ENCODE measurements at places on chromosomes 12 and 14.
A peak's percentile ranks its signal among the peaks of the same experiment; 100 is the strongest.

DNA sequence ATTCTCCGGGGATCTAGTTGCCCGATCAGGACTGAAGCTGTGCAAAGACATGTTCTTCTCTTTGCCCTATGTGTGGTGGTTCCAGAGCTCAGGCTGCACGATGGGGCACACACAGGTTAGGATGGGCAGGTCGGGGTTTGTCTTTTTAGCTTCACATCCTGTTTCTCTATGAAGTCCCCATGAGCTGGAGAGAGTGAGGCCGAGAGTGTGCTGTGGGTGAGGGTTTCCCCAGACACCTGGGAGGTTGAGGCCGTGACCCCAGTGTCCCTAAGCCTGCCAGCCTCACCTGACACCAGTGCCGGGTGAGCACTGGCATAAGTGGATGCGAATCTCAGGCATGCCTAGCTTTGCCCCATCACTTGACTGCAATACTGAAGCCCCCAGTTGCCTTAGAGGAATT, 32.9 kb upstream of the IGF1 start:
- no peak for DNase-seq

- no peak for DNase-seq
Observed at GRCh38 chr14:95311752-95312151, 8.0 kb downstream of the CLMN start.

DNA sequence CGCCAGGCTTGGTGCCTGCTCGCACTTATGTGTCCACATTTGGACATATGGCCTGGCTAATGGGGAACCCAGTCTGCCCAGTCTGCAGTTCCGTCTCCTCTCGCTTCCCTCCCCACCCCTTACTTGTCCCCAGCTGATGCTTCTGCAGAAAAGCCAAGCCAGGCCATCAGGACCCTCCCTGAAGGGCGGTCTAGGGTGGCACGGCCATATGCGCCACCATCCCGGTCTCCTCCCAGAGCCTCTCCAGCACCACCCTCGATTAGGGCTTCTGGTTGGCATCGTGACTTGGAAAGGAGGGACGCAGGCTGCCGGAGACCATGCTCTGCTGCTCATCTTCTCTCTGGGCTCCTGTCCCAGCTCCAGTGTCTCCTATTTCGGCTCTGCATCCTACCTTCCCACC, 54.6 kb downstream of the CALM1 start:
- no peak for DNase-seq

DNA sequence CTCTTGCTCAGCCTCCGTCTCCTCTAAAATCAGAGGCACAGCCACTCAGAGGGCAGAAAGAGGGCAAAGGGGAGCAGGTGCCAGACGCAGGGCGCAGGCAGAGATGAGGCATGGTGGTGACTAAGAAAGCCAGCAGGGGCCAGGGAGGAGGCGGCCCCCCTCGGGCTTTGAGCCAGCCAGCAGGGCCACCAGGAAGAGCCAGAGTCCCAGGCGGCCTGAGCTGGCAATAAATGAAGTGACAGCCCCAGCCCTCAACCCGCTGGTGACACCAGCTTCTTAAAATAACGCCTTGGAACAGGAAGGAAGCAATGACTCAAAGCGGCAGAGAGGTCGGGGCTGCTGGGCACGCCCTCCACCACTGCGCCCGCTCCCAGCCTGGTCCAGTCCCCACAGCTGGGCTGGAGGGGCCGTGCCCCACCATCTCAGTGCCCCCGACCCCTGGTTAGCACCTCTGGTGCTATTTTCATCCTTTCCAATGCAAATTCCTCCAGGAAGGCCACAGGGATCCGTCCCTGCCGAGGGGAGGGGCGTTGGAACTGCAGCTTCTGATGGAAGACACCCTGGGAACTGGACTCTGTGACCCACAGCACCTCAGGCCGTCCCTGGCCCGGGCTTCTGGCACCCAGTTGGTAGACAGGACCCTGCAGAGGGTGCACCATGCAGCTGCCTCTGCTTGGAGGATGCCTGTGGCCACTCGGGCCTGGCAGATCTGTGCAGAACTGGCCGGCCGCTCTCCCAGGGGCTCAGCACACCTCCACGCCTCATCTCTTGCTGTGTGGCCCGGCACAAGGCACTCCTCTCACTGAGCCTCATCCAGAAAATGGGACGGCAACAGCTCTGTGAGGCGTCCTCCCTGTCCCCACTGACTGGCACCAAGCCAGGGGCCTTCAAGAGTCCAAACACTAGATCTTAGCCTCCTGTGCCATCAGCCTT, 113.7 kb downstream of the NCOR2 start:
- peak; percentile 97 for DNase-seq

- DNase-seq = no peak
Observed at GRCh38 chr12:65666876-65667275, 157.4 kb upstream of the HMGA2 start.

DNA sequence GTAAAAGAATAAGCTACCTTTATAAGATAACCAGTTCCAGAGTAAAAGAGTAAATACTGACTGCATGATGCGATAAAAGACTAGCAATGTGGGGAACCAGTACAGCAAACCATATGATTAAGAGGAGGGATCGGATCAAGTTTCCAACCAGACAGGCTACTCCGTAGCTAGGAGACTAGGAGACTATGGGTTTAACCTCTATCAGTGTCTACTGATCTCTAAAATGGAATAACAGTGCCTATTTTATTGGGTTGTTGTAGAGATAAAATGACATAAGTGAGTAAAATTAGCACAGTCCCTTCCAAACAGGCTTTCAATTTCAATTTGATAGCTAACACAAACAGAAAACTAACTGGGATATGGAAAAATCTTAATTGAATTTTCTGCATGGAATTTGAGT, 76.0 kb downstream of the PAWR start:
- no peak for DNase-seq

DNA sequence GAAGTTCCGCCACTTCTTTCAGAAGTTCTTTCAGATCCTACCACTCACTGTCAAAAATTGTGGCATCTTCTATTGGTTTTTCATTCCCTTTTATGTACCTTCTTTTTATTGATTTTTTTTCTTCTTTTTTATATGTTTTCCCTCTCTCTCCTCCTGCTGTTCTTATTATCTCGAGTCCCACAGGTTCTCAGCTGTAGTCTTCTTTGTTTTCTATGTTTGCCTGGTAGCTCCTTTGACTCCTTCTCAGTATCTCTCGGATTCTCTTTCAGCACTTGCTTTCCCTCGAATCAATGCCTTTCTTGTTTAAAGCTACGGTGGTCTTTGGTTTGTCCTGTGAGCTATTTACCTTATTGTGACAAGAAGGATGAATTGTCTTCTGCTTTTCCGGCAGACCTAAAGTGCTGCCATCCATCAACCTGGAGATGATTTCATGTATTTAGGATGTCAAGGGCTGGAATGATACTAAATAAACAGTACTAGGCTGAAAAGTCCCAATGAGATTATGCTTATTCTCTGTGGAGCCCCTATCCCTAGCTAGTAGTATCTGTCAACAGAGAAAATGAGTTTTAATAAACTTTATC, 541.7 kb downstream of the NOVA1 start:
- DNase-seq = no peak

- DNase-seq = no peak
Observed at GRCh38 chr12:127774828-127775227, 492.1 kb upstream of the TMEM132C start.

DNA sequence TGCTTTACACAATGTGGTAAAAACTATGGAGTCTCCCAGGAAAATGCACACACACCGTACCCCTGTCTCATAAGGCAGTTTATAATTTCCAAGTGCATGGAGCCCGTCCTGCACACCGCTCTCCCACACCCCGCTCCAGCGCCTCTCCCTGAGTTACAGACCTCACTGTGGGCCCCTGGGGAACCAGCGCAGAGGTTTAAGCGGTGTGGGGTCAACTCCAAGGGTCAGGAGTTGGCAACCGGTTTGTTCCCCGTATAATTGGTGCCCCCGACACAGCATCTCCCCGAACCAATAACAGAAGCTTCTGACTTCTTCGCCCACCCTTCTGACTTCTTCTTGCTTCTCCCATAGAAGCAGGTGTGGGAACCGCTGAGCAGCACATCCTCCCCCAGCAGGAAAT, 58.4 kb upstream of the DDX11 start:
- DNase-seq = no peak

- DNase-seq = peak; percentile 51
Observed at GRCh38 chr14:104139460-104140212, 1.2 kb downstream of the KIF26A start.

- no peak for DNase-seq
Observed at GRCh38 chr14:69878251-69878650, 965 bp upstream of the SMOC1 start.

GRCh38 chr14:42112108-42112507, 505.4 kb downstream of the LRFN5 start:
- no peak for DNase-seq
